ENCODE measurements at places on chromosomes 12 and 14.
A peak's percentile ranks its signal among the peaks of the same experiment; 100 is the strongest.

- DNase-seq, result no peak
Measured at GRCh38 chr14:33315721-33316120, 377.0 kb downstream of the NPAS3 start.

DNA sequence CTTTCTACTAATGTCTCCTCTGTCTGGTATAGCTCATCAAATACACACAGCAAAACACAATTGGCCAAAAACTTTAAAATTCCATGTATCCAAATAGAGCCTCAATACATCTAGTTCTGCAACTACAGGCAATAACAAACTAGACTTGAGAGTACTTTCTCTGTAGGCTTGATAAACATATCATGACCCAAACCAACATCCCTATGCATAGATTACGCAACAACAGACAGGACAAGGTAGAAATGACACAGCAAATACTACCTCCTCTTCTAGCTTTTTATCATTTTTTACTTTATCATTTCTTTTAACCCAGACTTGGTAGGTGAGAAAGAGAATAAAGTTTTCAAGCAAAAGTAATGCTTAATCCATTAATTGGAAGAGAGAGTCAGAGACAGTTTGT is 41.8 kb downstream of the EML5 start:
- no peak for DNase-seq

GRCh38 chr14:77498984-77499527 is 440 bp upstream of the ISM2 start:
- no peak for DNase-seq

GRCh38 chr12:108367436-108367835 is 28.3 kb upstream of the CMKLR1 start:
- no peak for DNase-seq

DNA sequence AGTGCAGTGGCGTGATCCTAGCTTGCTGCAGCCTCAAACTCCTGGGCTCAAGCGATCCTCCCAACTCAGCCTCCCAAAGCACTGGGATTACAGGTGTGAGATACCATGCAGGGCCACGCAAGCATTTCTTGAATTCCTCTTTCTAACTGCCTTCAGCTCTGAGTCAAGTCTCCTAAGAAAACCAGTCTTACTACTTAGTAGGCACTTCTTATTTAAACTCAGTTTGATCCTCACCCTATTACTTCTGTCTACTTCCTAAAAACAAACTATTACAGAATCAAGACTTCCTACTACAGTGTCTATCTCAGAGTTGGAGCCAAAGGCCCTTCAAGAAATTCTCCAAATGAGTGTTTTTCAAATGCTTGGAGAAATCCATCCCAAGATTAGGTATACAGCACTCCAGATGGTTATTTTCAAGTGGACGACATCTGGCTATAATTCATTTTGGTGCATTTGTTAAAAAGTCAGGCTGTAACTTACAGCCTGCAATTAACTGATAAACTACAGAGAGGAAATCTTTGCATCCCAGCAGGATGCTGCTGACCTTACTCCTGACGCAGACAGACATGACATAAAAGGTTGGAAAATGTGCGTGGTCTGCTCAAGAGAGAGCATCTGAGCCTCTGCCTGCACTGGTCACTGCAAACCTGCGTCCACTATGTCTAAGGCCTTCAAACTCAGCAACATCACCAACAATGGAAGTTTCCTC is 34.7 kb downstream of the SSH1 start:
- no peak for DNase-seq

GRCh38 chr12:27207615-27208413 is 36.3 kb upstream of the STK38L start:
- no peak for DNase-seq

GRCh38 chr12:21509768-21510167 is 8.2 kb downstream of the GOLT1B start:
- DNase-seq, result no peak

- no peak for DNase-seq
Measured at GRCh38 chr12:22014041-22014782, 31.8 kb upstream of the CMAS start.

DNA sequence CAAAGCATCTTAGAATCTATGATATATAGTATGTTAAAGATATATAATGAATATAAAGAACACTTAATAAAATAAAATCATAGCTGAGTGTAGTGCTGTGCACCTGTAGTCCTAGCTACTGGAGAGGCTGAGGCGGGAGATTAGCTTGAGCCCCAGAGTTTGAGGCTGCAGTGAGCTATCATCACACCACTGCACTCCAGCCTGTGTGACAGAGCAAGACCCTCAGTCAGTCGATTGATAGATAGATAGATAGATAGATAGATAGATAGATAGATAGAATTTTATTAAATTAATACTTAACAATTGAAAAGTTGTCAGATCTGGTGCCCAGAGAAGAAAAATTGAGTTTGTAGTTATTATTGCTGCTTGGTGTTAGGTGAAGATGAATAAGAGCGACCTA is 40.0 kb downstream of the CNOT2 start:
- no peak for DNase-seq

GRCh38 chr12:15532364-15532977 is 210.2 kb downstream of the PTPRO start:
- peak; percentile 22 for DNase-seq

DNA sequence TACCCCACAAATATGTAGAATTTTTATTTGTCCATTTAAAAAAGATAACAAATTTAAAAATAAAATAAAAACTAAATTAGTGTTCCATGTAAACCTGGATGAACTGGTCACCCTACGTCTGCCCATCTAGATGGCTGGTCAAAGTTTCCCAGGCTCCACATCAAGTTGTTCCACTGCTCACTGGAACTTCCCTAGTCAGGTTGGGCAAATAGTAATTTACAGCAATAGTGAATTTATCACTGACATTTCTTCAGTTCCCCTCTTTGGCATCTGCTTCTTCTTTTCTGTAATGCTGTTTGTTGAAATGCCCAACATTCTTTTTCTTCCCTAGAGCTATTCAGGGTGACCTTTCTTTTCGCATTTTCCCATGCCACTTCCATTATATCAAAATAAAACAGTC is 272.7 kb upstream of the BTG1 start:
- DNase-seq, result no peak

DNA sequence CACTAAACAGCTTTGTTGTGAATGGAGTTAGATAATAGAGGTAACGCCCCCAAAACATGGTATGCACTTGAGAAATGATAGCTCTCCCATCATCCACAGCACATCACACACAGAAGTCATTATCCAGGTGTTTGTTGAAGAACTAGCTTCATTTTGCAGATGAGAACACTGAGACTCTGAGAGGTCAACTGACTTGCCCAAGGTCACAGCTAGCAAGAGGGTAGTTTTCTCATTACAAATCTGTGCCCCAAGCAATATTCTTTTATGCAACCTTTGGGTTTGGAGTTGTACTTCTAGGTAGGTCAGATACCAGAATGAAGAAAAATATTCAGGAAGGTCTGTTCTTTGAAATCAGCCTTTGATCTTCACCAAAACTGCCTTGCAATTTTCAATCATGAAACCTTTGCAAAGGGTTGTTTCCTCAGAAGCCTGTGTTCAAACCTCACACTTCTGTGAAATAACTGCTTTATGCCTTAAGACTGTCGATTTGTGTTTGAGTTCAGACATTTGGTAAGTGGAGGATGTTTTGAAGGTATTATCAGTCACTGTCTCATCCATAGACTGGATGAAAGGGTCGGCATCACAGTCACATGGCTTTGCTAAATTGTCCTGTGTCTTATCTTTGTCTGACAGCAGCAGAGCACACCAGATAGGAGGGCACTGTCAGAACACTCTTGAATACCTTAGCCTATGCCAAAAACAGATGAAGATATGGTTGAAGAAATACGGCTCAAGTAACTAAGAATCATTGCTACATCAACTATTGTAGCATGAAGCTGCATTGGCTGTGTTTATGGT is 233.2 kb upstream of the BTG1 start:
- no peak for DNase-seq

DNA sequence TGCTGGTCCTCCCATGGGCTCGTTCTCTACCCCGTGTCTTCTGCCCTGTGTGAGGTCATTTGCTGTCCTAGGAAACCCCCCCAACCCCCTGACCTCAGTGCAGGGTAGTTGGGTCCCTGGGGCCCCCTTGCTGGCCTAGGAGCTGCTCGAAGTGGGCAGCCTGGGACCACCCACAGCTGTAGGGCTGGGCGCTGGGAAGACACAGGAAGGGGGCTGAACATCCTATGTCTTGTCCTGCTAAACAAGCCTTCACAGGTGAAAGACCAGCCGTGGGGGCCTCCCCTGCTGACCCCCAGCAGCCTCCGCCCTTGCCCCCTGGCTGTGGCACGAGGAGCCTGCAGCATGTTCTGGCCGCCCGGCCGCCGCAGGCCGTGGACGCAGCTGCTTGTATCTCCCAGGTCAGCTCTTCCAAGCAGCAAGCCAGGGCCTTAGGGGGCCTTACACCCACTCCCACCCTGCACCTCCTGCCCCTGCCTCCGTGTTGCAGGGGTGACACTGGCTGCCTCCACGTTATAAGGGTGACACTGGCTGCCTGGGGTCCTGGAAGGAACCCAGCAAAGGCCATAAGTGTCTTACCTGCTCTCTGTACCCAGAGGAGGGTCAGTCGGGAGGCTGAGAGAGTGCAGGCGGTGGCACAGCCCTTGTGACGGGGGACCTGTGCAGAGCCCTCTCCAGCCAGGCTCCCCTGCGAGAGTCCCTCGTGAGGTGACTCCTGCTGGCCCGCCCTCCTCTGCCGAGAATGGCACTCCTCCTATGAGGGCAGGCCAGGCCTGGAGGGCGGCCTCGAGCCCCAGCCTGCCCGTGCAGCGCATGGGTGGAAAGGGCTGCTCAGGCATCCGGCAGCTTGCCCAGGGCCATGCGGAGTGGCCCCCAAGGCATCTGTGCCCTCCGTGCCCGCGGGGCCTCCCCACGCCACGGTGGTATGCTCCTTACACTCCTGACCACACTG is 11.5 kb upstream of the TEX22 start:
- no peak for DNase-seq

GRCh38 chr14:59067127-59067894 is 121.2 kb upstream of the DAAM1 start:
- no peak for DNase-seq

GRCh38 chr14:75626863-75627262 is 33.8 kb downstream of the ERG28 start:
- no peak for DNase-seq

DNA sequence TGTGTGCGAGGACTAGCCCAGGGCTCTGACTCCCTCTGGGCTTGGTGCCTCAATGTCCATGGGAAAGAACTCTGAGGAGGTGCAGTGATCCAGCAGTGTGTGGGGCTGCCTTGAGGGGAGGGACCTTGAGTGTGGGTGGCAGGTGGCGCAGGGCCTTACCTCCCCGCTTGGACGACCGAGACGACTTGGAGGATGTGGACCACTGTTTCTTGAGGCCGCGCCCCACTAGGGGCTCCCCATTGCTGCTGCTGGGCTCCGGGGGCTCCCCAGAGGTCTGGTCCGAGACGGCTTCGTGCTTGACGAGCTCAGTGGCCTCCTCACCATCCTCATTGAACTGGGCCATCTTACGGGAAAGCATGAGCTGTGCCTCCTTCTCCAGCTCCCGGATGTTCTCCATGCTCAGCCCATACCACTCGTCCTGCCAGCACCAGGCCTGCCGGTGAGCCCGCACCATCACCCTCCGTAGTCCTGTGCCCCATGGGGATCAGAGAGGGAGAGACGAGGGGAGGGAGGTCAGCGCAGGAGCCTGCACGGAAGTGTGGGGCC is 24.7 kb downstream of the ARL6IP4 start:
- DNase-seq, result no peak

DNA sequence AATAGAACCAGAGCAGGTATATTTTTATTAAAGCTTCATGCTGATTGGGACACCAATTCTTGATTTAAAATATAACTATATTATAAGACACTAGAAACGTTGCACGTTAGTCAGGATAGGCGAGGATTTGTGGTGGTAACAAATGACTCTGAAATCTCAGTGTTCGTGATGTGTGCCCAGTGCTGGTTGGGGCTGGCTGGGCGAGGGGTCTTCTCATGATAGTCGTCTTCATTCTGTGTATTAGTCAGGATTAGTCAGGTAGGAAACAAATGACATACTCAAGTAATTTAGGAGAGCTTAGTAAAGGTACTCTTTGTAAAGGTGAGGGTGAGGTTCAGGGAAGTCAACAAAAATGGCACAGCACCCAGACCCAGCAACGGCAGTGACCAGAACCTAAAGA is 73.9 kb upstream of the HIF1A start:
- DNase-seq, result no peak

DNA sequence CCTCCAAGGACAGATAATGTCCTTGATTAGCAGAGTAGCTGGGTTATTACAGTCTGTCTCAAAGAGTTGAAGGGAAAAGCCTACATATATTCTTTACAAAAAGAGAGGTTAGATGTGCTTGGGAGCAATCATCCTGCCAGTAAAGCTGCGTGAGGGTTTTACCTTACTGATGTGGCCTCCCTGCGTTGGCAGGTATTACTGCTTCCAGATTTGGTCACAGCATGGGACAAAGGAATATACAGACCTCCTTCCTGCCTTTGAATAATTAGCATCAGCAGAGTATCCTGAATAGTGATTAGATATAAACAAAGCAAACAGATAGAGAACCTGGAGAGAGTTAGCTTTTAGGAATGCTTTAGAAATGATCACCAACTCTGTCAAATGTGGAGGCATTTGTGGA is 69.6 kb downstream of the TMTC2 start:
- no peak for DNase-seq

DNA sequence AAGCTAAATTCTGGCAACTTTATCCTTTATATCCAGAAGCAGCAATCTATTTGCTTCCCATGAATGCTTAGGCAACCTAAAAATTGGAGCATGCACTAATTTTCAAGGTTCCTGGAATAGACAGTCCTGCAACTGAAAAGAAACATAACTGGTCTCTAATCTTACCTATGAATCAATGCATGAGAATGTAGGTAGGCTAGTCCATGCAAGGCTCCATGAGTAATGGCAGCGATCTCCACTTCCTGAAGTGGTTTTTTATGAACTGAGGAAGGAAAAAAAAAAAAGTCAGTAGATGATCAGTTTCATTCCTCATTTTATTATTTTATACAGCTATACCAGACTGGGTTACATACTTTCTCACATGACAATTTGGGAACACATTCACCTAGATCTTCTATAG is 102.0 kb downstream of the PEBP1 start:
- DNase-seq, result no peak
